Karpas-422 (cell line): ENCODE measurements at places on chromosomes 7 and 10.
A peak's percentile ranks its signal among the peaks of the same experiment; 100 is the strongest.

- DNase-seq = no peak
These were observed 34.0 kb downstream of the SVIL start for GRCh38 chr10:29600821-29601220.

DNA sequence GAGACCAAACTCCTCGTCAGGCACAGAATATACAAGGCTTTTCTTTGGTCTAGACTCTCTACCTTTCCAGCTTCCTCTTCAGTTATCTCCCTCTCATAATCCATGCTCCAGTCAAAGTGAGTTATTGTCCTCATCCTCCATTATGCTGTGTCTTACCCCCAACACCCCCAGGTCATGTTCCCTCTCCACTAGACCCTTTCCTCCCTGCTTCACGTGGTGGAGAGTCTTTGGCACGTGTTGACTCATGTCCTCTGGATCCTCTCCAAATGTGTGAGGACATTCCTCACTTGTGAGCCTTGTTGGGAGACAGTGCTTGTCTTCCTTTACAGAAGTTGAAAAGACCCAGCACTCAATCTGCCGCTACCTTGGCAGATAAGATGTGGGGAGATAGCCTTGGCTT, 36.0 kb upstream of the DLD start:
- DNase-seq = no peak

- DNase-seq = no peak
These were observed 20.3 kb downstream of the CPED1 start for GRCh38 chr7:121008816-121009215.

DNA sequence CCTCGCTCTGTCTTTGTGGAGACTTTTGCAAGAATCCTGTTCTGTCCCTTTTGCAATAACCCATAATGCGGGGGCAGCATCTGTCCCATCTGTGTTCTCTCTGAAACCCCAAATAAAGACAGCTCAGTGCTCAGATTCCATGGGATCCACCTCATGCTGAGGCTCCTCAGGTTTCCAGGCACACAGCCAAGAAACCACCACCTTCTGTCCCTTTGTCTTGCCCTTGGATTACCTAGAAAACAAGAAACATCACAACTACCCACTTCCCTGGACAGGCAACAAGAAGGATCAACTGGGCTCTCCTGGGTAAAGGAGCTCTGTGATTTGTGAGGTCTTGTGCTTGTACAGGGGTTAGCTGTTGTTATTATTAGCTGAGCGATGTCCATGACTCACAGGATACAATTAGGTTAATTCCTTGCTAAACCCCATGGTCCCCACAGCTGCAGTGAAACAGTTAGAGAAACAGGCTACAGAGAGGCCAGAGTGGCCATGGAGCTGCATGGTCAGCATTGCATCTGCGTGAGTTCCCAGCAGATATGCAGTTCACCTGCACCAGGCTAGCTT, 50.2 kb downstream of the CXCL12 start:
- DNase-seq = no peak

- DNase-seq = no peak
These were observed 51.9 kb downstream of the ASZ1 start for GRCh38 chr7:117375380-117375779.

DNA sequence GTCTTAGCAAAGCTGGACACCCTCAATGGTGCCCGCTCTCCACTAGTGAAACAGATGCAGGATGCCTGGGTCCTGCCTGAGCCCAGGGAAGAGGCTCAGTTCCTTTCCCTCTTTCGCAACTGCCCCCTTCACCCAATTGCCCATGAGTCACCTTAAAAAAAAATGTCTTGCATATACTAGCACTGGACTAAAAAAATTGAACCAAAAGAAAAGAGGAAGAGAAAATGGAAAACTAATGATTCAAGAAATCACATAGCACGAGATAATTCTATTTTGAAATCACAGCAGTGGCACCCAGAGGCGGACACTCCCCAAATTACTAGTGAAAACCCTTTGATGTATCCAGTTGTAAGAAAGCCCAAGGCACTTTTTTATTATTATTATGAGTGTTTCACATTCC, 972.5 kb downstream of the LRMDA start:
- DNase-seq = no peak

- DNase-seq = no peak
These were observed 82.5 kb downstream of the RTKN2 start for GRCh38 chr10:62185919-62186692.

- DNase-seq = no peak
These were observed 33.9 kb downstream of the VWDE start for GRCh38 chr7:12369756-12370155.

GRCh38 chr10:71837098-71837827, 13.8 kb downstream of the PSAP start:
- DNase-seq = peak; percentile 80

DNA sequence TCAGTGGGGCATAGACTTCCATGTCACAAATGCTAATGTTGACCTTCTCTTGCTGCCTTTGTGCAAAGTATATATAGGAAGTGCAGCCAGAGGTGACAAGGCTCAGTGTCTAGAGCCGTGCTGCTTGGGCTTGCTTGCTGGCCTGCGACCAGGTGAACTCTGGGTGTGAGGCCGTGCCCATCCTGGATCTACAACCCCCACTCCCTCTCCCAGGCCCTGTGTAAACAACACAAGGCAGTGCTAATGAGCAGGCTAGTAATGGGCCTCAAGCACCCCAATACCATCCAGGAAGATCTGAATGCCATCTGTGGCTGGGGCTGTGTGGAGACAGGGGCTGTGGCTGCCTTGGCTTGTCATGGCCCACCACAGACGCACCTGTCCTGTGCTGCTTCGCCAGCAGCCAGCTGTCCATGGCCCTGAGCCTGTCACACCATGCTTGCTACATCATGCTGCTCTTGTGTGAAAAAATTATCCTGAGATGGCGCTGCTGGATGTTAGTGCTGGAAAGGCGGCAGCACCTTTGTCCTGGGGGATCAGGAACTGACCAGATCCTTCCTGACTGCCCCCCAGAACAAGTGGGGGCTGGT, 107.6 kb upstream of the ZNF92 start:
- DNase-seq = no peak

- DNase-seq = peak; percentile 58
These were observed 106.4 kb downstream of the ELMO1 start for GRCh38 chr7:37342176-37342687.

- no peak for DNase-seq
These were observed 98.0 kb downstream of the NPSR1 start for GRCh38 chr7:34756025-34756437.

DNA sequence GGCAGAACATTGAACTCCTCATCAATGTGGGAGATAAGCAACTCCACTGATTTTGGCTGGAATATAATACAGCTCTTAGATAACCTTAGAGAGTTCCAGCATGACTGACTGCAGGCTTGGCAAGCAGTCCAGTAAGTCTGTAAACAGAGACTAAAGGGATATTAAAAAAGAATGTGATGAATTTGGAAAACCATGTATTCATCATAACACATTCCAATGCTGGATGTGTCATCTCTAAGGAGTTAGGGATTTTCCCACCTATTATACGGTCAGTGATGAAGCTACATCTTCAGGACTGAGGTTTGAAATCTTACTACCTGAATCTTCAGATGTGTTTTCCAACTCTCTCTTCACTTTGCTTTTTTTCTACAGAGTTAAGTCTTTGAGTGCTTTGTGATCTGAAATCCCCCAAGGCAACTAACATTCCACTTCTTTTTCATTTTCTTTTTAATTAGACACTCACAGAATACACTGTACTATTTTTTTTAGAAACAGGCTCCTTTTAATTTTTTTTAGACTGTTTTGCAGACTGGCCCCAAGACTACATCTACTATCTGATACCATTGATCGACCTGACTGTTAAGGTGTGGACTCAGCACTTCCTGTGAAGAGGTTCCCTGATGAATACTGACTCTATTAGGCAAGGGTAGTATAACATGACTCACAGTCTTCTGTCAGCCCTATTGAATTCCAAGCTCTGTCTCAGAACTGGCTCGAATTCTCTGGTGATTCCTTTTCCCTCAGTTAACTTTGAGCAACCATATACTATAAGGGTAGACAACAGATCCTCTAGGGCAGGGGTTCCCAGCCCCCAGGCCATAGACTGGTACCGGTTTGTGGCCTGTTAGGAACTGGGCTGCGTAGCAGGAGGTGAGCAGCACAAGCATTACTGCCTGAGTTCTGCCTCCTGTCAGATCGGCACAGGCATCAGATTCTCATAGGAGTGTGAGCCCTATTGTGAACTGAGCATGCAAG, 678.2 kb downstream of the GRM8 start:
- no peak for DNase-seq

GRCh38 chr10:1698185-1698584, 39.1 kb downstream of the ADARB2 start:
- DNase-seq = no peak

- no peak for DNase-seq
These were observed 37.1 kb downstream of the COL26A1 start for GRCh38 chr7:101399759-101400158.

GRCh38 chr7:39271402-39271801, 293.7 kb downstream of the POU6F2 start:
- no peak for DNase-seq

- DNase-seq = no peak
These were observed 72.0 kb upstream of the KAT6B start for GRCh38 chr10:74754381-74754821.

GRCh38 chr10:48234295-48234694, 40.2 kb downstream of the FRMPD2 start:
- no peak for DNase-seq

GRCh38 chr7:69951458-69951857, 353.2 kb downstream of the AUTS2 start:
- DNase-seq = no peak

GRCh38 chr7:47380325-47381133, 201.4 kb downstream of the TNS3 start:
- DNase-seq = no peak

- DNase-seq = no peak
These were observed 842.5 kb downstream of the REEP3 start for GRCh38 chr10:64363687-64364086.

DNA sequence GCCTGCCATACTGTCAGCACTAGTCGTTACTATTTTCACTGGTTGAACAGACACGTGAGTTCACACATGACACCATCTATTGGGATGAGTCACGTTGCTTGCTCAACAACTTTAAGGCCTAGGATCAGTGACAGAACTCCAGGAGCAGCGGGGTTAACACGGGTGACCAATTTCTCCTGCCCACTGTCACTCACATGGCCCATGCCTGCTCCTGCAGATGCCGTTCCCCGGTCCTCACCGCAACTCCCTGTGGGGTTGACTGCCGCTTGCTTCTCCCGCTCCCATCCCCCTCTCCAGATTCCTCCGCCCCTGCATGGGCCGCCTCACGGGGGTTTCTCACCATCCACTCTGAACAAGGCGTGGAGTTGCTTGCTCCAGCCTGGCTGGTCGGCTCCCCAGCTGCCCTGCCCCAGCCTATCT, 128.2 kb downstream of the TAX1BP1 start:
- no peak for DNase-seq

DNA sequence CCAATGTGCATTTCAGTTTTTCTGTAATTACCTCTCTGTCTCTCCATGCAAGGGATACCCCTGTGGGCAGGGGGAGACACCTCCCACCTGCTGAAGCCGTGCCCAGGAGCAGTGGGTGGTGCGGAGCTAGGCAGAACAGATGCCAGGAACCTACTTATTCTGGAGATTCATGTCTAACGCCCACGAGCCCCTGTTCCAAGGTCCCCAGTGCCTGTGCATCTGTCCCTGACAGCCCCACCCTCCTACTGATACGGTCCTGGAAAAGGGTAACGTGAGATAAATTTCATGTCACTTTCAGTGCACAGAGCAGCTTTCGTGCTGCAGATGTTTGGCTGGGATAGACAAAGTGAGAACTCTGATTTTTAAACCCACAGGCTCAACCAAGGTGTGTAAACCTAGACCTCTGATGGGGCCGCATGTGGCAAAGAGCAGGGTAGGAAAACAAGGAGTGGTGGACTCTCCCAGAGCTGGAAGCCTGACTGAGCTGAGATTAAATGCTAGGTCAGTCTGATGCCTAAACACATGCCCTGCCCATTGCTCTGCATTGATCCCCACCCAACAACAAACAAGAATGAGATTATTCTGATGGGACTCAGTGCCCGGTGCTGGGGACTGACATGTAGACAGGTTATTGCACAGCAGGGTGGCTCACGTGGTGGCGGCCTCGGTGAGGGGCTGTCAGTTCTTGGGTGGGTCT, 123.6 kb upstream of the GDF10 start:
- no peak for DNase-seq

- no peak for DNase-seq
These were observed 163.0 kb downstream of the MYOF start for GRCh38 chr10:93319096-93319495.

- peak; percentile 64 for DNase-seq
These were observed 26.3 kb downstream of the ENTPD7 start for GRCh38 chr10:99685597-99685967.

GRCh38 chr10:77478247-77478961, 159.2 kb downstream of the KCNMA1 start:
- DNase-seq = no peak

DNA sequence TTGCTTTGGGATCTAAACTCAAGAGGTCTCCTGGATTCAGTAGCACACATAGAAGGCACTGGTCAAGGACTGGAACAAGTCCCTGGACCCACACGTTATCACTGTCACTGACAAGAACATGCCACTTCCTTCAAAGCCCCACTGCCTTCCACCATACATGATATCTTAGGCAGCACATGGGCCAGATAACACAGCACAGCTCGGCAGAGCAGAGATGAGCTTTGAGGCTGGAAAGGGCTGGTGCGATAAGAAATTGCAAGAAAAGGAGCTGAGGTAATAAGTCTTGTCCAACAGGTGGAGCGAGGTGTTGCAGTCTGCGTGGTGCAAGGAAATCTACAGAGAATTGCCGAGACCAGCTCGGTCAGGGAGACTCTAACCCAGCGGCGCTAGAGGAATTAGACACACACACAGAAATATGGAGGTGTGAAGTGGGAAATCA, 139.8 kb upstream of the CDK13 start:
- no peak for DNase-seq

- no peak for DNase-seq
These were observed 2.6 kb upstream of the CAV1 start for GRCh38 chr7:116522247-116522646.

GRCh38 chr10:119305860-119306513, 98.6 kb downstream of the GRK5 start:
- peak; percentile 92 for DNase-seq

DNA sequence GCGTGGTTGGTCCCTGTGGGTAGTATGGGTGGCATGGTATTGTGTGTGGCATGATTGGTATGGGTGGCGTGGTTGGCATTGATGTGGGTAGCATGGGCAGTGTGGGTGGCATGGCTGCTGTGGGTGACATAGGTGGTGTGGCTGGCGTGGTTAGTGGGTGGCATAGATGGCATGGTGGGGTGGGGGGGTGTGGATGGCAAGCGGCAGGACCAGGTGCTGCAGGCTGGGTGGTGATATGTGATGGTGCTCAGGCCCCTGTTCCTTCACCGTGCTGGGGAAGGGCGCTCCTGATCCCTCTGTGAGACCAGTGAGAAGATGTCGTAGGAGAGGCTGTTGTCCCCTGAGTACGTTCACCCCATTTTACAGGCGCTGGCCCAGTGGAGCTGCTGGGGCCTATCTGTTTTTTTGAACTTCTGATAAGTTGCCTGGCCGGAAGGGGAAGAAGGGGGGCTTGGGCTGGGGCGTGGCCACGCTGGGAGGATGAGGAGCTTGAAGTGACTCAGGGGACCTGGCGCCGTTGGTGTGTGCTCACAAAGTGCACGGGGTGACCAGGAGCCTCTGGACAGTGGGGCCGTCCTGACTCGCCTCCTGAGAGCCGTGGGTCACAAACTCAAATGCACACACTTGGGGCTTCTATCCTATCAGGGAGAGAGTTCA, 17.5 kb downstream of the INPP5A start:
- peak; percentile 88 for DNase-seq

- no peak for DNase-seq
These were observed 314.9 kb upstream of the SEMA3A start for GRCh38 chr7:84509522-84509921.

- no peak for DNase-seq
These were observed 94.4 kb downstream of the GLRX3 start for GRCh38 chr10:130230611-130231010.
